Skin of body (tissue), 3 donors: ENCODE measurements at places on chromosomes 2 and 18. TPM values are rescaled to one million over a fixed set of nuclear protein-coding genes. Genes with fewer than 3 reads are reported as not detected.

GRCh38 chr2:3665886-3666612, 8.0 kb downstream of the ALLC start:
- DNase-seq = no peak

IL18RAP gene
- total RNA-seq = 0.89 TPM

DNA sequence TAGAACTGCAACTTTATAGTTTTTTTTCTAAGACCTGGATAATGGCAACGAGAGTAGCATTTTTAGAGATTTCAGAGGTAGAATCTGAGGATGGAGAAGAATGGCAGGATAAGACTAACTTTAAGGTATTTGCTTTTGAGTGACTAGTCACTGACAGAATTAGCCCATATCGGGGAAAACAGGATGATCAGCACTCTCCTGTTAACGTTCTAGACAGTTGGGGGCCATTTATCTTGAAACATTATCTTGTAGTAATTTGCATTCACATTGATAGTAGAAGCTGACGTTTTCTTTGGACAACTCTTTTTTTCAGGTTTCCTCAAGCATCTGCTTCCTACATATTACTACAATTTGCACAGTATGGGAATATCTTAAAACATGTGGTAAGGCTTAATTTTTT, 32.9 kb downstream of the NUP35 start:
- no peak for DNase-seq

DNA sequence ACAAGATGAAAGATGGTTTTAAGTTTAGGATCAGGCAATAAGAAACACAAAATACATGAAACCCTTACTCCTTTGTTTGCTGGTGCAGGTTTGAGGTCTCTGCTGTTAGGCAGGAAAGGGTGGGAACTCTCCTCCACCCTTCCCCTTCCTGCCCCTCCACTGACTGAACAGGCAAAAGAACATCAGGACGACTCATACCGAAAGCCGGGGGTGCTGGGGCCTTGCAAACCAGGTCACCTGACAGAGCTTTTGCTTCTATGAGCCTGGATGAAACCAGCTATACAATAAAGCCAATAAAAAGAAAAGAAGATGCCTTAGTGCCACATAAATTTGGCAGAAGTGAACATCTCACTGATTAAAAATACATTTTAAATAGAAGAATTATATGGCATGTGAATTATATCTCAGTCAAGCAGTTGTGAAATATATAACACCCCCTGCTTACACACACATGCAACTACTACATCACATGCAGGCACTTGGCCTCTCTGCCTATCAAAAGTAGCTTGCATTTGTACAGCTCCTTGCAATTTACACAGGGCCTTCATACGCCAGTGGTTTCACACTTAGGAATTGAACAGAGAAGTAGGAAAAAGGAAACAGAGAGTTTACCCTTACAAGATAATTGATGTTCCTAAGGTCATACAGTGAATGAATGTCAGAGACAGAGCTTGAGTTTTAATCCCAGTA, 215.1 kb upstream of the TRIB2 start:
- no peak for DNase-seq
